AG04450 (cell line): ENCODE measurements at places on chromosomes 6 and 20.

GRCh38 chr6:129498541-129498940 lies 211.4 kb downstream of the ARHGAP18 start:
- DNase-seq = no peak

GRCh38 chr6:25332655-25333071 lies 53.5 kb downstream of the CARMIL1 start:
- no peak for DNase-seq

- DNase-seq = no peak
Measured at GRCh38 chr6:78670802-78671201, 196.5 kb upstream of the IRAK1BP1 start.

GRCh38 chr20:32960849-32961731 lies 43.1 kb downstream of the SUN5 start:
- no peak for DNase-seq

DNA sequence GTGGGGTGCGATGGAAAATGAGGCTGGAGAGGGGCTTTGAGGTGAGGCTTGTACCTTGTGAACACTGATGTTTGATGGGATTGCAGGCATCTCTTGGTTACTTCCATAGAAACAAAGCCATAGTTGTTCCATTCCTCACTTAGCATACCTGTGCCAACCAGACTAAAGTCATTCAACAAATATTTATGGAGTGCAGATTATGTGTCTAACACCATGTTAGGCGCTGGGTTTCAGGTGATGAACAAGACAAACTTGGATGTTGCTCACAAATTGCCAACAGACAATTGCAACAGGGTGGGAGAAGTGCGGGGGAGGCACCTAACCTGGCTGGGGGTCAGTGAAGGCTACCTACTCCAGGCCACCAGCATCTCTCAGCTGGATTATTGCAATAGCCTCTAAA lies 1.5 kb downstream of the TTPAL start:
- no peak for DNase-seq

DNA sequence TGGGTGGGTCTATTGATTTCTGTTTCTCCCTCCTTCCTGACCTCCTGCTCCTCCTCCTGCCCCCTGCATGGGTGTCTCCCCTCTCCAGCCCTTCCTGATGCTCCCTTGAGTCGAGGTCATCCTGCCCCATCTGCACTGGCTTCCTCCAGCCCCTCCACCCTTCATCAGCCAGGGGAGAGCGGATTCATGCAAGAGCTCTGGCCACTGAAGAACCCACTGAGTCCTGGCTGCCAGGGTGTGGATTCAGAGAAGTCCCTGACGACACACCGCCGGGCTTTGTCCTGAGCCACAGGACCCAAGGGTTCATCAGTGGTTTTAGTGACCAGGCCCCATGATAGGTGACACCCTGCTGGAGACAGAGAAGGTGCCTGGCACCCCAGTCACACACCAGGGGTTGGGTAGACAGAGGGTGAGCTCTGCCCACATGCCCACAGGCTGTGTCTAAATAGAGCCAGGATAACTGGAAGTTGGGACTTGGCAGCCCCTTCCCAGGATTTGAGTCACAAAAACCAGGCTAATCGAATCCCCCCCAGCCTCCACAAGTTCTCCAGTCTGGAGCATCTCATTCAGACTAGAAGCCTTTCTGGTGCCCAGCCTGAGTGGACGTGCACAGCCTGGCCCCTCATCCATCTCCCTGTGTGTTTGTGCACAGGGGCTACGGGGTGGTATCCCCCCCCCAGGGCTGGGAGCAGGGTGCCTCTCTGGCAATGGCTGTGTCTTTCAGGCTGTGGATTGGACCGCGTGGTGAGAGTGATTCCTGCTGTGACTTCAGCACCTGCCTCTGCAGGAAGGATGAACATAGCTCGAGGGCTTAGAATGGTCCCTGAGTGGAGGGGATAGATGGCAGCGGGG lies 1.2 kb downstream of the GFRA4 start:
- DNase-seq = no peak
